ENCODE measurements at places on chromosomes 2 and 18.

- no peak for DNase-seq
Measured at GRCh38 chr2:237547841-237548416, 18.4 kb upstream of the PRLH start.

DNA sequence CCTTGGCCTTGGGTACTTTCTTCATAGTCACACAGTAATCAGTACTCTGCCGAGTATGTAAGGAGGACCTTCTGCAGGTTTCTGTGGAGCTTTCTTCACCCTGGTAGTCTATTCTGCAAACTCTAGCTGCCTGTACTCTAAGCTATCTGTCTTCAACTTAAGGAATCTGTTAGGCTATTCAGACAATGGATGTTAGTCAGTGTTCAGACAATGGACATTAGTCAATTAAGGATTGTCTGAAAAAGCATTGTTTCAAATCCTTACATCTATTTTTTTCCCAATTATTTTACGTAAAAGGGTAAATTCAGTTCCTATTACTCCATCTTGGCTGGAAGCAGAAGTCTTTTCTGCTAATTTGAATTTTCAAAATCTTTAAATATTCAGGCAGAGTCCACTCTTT is 75.7 kb downstream of the WDR7 start:
- DNase-seq, result no peak

GRCh38 chr2:41409328-41409727 is 638.5 kb upstream of the PKDCC start:
- no peak for DNase-seq

DNA sequence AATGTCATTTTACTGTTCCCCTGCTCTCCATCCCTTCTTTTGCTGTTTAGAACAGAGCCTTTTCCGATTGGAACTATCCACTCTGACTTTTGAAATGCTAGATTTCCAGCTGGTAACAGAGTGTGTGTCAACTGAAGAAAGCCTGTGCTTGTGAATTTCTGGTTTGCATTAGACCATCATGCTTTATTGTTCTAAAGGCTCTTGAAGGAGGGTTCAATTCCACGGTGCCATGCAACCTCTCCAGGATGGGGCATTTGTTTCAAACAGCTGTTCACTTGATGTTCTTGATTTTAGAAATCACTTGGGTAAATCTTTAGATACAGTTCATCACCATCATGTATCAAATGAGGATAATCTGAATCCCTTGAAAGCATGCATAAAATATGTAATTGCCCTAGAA is 156.7 kb downstream of the QPCT start:
- no peak for DNase-seq

- no peak for DNase-seq
Measured at GRCh38 chr18:55073116-55073515, 113.9 kb upstream of the CCDC68 start.

DNA sequence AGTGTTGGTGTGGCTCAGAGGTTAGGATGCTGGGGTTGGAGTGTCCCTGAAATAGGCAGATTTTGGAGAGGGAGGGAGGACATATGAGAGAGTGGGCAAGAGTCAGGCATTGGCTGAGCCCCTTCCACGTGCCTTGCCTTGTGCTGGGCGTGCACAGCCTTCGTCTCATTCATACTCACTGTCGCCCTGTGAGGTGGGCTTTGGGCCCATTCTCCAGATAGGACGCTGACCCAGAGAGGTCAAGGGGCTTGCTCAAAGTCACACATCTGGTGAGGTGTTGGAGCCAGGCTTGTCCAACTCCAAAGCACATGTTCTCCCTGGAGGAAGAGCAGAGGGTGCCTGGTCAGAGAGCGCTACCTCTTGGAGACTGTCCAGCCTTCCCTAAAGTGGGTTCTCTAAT is 166.8 kb downstream of the DYSF start:
- DNase-seq, result no peak

DNA sequence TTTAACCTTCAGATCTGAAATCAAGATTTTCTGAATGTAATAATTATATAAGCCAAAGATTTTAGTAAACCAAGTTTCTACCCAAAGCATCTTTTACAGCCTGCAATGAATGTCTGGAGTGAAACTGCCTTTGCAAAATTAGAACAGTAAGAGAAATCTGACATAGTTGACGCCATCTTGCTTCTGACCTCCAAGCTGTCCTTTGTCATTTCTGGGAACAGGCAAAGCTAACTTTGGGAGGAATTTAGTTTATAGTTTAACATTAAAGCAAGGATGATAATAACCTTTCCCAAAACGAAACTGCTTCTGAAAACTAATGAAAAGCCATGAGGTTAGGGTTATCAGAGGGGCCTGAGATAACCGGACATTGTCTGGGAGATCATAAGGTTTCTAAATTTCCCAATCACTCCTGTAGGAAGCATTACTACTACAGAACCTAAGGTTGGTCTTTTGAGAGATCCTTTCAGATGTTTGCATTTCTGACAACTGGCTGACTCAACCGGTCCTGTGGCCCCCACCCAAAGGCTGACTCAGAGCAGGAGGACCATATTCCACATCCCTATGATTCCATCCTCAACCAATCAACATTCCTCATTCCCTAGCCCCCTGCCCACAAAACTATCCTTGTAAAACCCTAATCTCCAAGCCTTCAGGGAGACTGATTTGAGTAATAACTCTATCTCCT is 124.5 kb downstream of the TMEM131 start:
- no peak for DNase-seq

- no peak for DNase-seq
Measured at GRCh38 chr2:73069855-73070642, 1.5 kb downstream of the SFXN5 start.

DNA sequence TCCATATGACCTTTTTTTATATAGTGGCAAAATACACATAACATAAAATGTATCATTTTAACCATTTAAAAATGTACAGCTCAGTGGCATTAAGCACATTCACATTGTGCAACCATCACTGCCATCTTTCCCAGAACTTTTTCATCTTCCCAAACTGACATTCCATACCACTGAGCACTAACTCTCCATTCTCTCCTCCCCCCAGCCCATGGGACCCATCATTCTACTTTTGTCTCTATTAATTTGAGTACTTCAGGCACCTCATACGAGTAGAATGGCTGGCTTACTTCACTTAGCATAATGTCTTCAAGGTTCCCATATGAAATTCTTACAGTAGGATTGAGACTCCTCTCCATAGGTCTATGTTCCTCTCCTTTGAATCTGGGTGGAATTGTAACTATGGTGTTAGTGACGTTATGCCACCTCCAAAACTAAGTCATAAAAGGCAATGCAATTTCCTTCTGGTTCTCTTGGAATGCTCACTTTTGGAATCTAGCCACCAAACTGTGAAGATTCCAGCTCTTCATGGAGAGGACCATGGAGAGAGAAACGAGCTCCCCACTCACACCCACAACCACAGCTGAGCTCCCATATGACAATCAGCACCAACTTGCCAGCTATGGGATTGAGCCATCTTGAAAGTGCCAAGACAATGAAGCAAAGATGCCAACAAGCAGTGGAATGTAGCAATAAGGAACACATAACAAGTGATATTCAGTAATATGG is 9.8 kb upstream of the DNAJC27 start:
- no peak for DNase-seq

DNA sequence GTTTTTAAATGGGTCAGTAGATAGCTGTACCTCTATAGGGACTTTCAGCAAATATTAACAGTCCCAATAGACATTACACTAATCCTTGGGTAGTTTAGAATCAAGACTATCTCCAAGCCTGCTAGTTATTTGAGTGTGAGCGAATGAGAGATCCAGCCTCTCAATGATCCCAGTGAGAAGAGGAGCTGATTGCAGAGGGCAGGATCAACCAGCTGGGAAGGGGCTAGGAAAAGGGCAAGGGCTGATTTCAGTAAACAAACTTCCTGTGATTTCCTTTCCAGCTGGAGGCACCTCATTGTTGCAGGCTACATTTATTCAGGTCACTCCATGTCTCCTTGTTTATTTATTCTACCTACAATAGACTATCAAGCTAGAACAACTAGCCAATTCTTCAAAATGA is 84.1 kb upstream of the CTNNA2 start:
- DNase-seq, result no peak

GRCh38 chr2:1856475-1856874 is 112.2 kb upstream of the PXDN start:
- no peak for DNase-seq
